ENCODE measurements at places on chromosomes 11 and 22. TPM values are rescaled to one million over a fixed set of nuclear protein-coding genes. Genes with fewer than 3 reads are reported as not detected.

The MOV10L1 gene
- not detected for total RNA-seq

The MMP13 gene
- total RNA-seq: not detected

The MMP11 gene
- total RNA-seq: 0.50 TPM

The CCDC88B gene
- 103 TPM for total RNA-seq

The SIRT3 gene
- 11.3 TPM for total RNA-seq

The CDC45 gene
- total RNA-seq: 59.5 TPM

The ABTB2 gene
- 0.55 TPM for total RNA-seq

The MYBPC3 gene
- total RNA-seq: not detected

The RCOR2 gene
- 0.40 TPM for total RNA-seq

The OR8G1 gene
- total RNA-seq: not detected

The TRIM49 gene
- total RNA-seq: not detected

The MYEOV gene
- not detected for total RNA-seq

The DBX1 gene
- not detected for total RNA-seq

The RTN4RL2 gene
- 0.35 TPM for total RNA-seq

The HTR3B gene
- not detected for total RNA-seq

The KDM2A gene
- 83.8 TPM for total RNA-seq

The NDUFV1 gene
- total RNA-seq: 204 TPM

The PKDREJ gene
- total RNA-seq: not detected

The SPATA19 gene
- total RNA-seq: not detected

The FXYD2 gene
- 1.3 TPM for total RNA-seq

The ACTN3 gene
- not detected for total RNA-seq

The GDPD4 gene
- not detected for total RNA-seq

The CNGA4 gene
- total RNA-seq: not detected

The FAM89B gene
- total RNA-seq: 34.1 TPM

The TEX12 gene
- total RNA-seq: 0.35 TPM

The CD6 gene
- total RNA-seq: 368 TPM

The ACCSL gene
- total RNA-seq: not detected

The BIRC3 gene
- total RNA-seq: 33.1 TPM

The TEAD1 gene
- 0.15 TPM for total RNA-seq

The ZNF408 gene
- 16.3 TPM for total RNA-seq

The HEPHL1 gene
- total RNA-seq: not detected

The PDE2A gene
- total RNA-seq: 0.48 TPM

The ADAMTS15 gene
- 0.05 TPM for total RNA-seq

All from activated CD4-positive, alpha-beta T cell treated with anti-CD3 and anti-CD28 coated beads, Interleukin-2, amount 10 ng/mL, durations not matched to agents 7 days and 5 days (primary cell).